NCI-H2081 (cell line): ENCODE measurements at places on chromosomes 13 and 19.

GRCh38 chr13:51550151-51550550 lies 34.1 kb upstream of the WDFY2 start:
- DNase-seq, result no peak

GRCh38 chr13:44818428-44818827 lies 170.8 kb downstream of the NUFIP1 start:
- no peak for DNase-seq

GRCh38 chr13:38537051-38537450 lies 149.8 kb upstream of the FREM2 start:
- DNase-seq, result no peak

DNA sequence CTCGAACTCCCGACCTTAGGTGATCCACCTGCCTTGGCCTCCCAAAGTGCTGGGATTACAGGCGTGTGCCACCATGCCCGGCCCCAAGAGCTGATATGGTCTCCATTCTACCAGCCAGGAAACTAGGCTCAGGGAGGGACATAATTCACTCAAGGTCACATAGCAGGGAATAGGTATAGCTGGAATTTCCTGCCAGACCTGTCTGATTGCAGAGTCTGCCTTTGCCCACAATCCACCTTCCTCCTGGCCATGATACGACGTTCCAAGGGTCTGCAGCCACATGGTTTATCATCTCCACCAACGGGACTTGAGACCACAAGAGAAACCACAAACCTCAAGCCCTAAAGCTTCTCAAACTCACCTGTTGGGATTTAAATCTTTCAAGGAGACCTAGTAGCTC lies 32.0 kb downstream of the ZNRF4 start:
- DNase-seq, result no peak

DNA sequence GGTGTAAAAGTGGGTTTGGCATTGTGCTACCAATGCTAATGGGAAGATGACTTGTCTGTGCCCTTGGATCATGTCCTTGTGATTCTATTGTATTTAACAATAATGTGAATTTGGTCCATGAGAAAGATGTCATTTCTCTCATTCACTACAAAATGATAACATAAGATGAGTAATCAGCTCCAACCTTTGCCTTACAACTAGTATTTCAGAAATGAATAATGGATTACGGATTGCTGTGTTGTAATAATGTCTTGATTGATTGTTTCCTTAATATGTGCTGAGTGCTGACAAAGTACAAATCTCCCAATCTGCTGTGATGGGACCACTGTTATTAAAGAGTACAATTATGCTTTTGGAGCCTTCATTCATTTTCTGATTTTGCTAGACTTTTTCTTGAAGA lies 375.0 kb downstream of the PCDH9 start:
- no peak for DNase-seq

GRCh38 chr13:99965329-99966000 lies 6.1 kb downstream of the ZIC5 start:
- no peak for DNase-seq

DNA sequence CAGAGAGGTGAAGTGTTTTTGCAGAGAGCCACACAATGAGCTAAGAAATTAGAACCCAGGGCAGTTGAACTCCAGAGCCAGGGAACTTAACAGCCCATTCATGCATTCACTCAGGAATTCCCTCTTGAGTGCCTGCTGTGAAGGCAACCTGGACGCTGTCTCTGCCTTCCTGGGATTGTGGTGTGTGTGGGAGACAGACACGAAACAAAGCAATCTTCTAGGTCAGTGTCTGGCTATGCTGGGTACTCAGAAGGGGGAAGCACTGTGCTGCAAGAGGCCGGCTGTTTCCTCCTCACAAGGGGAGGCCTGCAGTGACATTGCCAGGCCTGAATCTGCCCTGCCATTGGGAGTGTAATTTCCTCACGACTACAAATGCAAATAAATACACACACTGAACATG lies 9.7 kb downstream of the BCKDHA start:
- DNase-seq, result no peak

- DNase-seq, result no peak
These were observed 1910.2 kb upstream of the PRR20A start for GRCh38 chr13:55230570-55230908.

- DNase-seq, result no peak
These were observed 27.4 kb downstream of the STARD13 start for GRCh38 chr13:33257841-33258807.

- no peak for DNase-seq
These were observed 74.9 kb downstream of the WTIP start for GRCh38 chr19:34556488-34556887.

DNA sequence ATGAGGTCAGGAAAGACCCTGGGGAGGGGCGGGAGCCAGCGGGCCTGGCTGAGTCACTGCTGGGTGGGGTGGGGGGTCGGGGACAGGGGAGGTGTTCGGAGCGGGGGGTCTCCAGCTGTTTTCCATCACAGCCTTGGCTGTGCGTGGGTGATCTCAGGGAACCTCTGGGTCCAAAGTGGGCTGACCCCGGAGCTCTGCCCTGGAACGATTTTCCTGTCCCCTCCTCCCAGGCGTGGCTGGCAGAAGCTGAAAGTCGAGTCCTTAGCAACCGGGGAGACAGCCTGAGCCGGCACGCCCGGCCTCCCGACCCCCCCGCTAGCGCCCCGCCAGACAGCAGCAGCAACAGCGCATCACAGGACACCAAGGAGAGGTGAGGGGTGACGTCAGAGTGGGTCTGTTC lies 10.6 kb downstream of the TRIP10 start:
- no peak for DNase-seq

GRCh38 chr19:5826531-5827341 lies 12.8 kb downstream of the FUT6 start:
- DNase-seq, result peak; percentile 94

DNA sequence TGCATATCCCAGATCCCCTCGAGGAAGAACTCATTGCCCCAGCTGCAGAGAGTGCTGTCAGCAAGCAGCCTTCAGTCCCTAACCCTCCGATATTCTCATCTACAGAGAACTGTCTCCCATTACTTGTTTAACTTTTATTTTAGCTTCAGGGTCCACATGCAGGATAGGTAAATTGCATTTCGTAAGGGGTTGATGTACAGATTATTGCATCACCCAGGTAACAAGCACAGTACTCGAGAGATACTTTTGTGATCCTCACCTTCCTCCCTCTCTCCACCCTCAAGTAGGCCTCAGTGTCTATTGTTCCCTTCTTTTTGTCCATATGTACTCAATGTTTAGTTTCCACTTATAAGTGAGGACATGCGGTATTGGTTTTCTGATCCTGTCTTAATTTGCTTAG lies 171.5 kb upstream of the IRS2 start:
- DNase-seq, result no peak

DNA sequence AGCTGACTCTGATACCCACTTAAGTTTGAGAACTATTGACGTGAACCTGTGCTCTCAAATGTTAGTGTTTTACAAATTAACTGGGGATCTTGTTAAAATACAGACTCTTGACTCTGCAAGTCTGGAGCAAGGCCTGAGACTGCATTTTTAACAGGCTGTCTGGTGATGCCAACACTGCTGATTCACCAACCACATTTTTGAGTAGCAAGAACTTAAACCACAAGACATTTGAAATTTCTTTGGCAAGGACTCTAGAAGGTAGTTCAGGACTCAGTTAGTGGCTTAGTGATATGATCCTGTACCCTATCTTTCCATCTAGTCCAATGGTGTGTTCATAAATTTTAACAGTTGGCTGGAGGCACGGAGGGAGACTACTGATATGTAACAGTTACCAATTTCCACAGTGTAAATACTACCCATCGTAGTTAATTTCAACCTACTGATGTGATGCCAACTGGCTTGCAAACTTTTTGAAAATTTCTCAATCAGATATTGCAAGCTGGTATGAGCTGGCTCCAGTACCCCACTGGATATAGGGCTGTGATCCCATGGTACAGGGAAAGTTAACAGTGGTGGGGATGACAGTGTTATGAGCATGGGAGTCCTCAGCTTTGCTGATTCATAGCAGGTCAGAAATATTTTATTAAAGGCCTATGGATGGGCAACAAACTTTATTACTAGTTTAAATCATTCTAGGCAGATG lies 255.1 kb downstream of the TBC1D4 start:
- DNase-seq, result no peak
